ENCODE measurements at places on chromosomes 5 and 9.

GRCh38 chr5:65076251-65076869 lies 307.6 kb downstream of the CWC27 start:
- peaks cover 18% of the 10 kb centered on the region for H3K27me3 ChIP-seq
- DNase-seq, result peak; percentile 44
- H3K36me3 ChIP-seq, result no peaks in the 10 kb centered on the region
- H3K27ac ChIP-seq, result no peak overlapping the region
- peaks cover 21% of the 10 kb centered on the region for H3K4me1 ChIP-seq

DNA sequence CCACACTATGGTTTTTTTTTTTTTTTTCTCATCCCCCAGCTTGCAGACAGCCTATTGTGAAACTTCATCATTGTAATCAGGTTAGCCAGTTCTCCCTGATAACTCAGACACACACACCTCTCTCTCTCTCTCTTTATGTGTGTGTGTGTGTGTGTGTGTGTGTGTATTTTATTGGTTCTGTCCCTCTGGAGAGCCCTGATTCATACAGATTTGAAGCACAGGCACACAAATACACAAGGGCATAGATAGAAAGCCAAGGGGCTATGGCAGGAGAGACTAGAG lies 20.6 kb upstream of the VCAN start:
- no peaks in the 10 kb centered on the region for H3K4me1 ChIP-seq
- H3K4me3 ChIP-seq, result no peak overlapping the region
- no peak for DNase-seq
- no peaks in the 10 kb centered on the region for H3K36me3 ChIP-seq
- H3K27ac ChIP-seq, result no peak overlapping the region
- H3K27me3 ChIP-seq, result peaks cover 5% of the 10 kb centered on the region

DNA sequence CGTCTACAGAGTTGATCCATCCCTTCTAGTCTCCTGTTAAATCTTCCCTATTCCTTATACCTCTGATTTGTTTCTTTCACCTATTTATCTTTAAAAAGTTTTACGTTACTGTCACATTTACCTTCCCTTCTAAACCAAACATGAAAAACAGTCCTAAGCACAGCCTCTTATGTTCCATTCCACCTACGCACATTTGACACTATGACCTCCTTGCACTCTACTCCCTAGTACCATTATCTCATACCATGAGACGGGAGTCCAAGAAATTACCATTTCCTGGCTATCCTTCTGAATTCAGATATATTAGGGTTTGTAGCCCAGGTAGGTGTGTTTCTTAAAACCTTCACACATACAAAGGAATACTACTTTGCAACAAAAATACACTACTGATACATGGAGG lies 25.1 kb downstream of the FNIP1 start:
- H3K27ac ChIP-seq, result no peak overlapping the region
- no peak overlapping the region for H3K4me3 ChIP-seq
- no peaks in the 10 kb centered on the region for H3K36me3 ChIP-seq
- no peaks in the 10 kb centered on the region for H3K4me1 ChIP-seq
- H3K27me3 ChIP-seq, result no peaks in the 10 kb centered on the region
- no peak for DNase-seq

GRCh38 chr5:40679148-40679912 lies 385 bp upstream of the PTGER4 start:
- no peaks in the 10 kb centered on the region for H3K27me3 ChIP-seq
- peak; percentile 91 for DNase-seq
- H3K4me1 ChIP-seq, result peaks cover 66% of the 10 kb centered on the region
- H3K27ac ChIP-seq, result peak overlapping the region; percentile 99
- peaks cover 40% of the 10 kb centered on the region for H3K36me3 ChIP-seq

GRCh38 chr5:42632354-42632900 lies 124.2 kb upstream of the CCDC152 start:
- no peaks in the 10 kb centered on the region for H3K4me1 ChIP-seq
- no peaks in the 10 kb centered on the region for H3K36me3 ChIP-seq
- DNase-seq, result no peak
- H3K27me3 ChIP-seq, result peaks cover 2% of the 10 kb centered on the region

DNA sequence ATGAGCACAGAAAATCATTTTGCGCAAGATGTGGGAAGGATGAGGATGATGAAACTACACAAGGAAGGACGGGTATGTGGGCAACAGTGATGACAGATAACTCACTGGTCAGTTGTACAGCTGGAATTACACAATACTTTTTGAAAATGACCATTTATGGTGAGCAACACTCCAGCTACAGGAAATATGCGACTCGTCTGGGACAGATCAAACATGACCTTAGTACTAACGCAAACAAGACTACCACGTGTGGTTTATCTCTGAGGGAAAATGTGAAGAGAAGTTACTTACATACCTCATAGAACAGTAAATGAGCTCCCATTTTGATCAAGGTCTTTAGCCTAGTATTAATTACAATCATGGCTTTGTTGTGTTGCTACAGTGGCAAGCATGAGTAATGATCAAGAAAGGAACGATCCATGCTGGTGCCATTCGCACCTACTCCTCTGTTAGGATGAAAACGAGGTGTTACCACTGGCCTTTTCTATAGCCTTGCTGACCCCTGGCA lies 456.9 kb downstream of the BNC2 start:
- H3K36me3 ChIP-seq, result no peaks in the 10 kb centered on the region
- no peaks in the 10 kb centered on the region for H3K4me1 ChIP-seq
- no peak for DNase-seq
- H3K27me3 ChIP-seq, result peaks cover 4% of the 10 kb centered on the region
- H3K27ac ChIP-seq, result no peak overlapping the region

DNA sequence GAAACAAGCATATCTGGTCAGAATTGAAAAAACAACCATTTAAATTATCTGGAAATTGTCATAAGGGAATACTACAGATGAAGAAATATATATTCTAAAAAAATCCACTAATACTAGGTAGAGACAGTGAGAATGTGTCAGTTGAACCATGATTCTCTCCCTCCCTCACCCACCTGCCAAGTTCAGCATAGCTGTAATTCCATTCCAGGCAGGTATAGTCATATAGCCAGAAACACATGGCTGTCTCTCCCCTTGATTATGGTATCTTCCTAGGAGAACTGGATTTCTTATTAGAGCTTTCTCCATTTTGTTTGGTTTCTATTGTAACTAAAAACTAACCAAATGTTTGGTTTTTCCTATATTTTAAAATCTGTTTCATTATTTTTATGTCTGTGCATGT lies 509.2 kb downstream of the CDH10 start:
- no peak for DNase-seq
- H3K4me1 ChIP-seq, result no peaks in the 10 kb centered on the region
- no peaks in the 10 kb centered on the region for H3K36me3 ChIP-seq
- no peak overlapping the region for H3K4me3 ChIP-seq
- no peak overlapping the region for H3K27ac ChIP-seq

GRCh38 chr5:33362915-33363314 lies 77.8 kb upstream of the TARS1 start:
- no peaks in the 10 kb centered on the region for H3K27me3 ChIP-seq
- H3K36me3 ChIP-seq, result no peaks in the 10 kb centered on the region
- no peak overlapping the region for H3K4me3 ChIP-seq
- peaks cover 6% of the 10 kb centered on the region for H3K4me1 ChIP-seq

- H3K4me1 ChIP-seq, result no peaks in the 10 kb centered on the region
- H3K27me3 ChIP-seq, result no peaks in the 10 kb centered on the region
- H3K27ac ChIP-seq, result no peak overlapping the region
- H3K4me3 ChIP-seq, result no peak overlapping the region
These were observed 53.3 kb downstream of the PCA3 start for GRCh38 chr9:76817489-76817888.

DNA sequence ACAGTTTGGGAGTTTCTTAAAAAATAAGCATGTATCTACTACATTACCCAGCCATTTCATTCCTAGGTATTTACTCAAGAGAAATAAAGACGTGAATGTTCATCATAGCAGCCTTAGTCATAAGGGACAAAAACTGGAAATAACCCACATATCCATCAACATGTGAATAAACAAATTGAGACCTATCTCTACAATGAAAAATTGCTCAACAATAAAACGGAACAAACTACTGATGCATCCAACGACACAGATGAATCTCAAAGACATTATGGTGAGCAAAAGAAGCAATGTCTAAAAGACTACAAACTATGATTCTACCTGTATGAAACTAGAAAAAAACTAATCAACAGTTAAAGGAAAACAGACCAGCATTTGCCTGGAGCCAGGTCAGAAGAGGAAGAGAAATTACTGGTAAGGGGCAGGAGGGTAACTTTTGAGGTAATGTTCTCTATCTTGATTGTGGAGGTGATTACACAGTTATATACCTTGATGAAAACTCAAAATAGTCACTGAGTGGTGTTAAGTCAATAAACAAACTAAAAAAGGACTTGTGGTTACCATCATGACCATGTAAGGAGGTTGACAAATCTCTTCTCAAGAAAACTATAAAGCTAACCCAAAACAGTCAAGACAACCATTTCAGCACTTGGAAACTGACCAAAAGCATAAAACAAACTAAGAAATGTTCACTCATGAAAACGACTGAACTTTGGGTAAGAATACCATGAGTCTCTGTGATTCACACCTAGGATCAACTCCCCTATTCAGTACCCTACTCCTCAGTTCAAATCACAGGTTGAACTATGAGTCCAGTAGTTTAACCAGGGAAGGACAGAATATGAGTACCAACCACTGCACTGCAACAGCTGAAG lies 10.4 kb downstream of the UIMC1 start:
- H3K4me1 ChIP-seq, result peaks cover 43% of the 10 kb centered on the region
- H3K27ac ChIP-seq, result peak overlapping the region; percentile 69
- no peak overlapping the region for H3K4me3 ChIP-seq
- H3K36me3 ChIP-seq, result peaks cover 18% of the 10 kb centered on the region

DNA sequence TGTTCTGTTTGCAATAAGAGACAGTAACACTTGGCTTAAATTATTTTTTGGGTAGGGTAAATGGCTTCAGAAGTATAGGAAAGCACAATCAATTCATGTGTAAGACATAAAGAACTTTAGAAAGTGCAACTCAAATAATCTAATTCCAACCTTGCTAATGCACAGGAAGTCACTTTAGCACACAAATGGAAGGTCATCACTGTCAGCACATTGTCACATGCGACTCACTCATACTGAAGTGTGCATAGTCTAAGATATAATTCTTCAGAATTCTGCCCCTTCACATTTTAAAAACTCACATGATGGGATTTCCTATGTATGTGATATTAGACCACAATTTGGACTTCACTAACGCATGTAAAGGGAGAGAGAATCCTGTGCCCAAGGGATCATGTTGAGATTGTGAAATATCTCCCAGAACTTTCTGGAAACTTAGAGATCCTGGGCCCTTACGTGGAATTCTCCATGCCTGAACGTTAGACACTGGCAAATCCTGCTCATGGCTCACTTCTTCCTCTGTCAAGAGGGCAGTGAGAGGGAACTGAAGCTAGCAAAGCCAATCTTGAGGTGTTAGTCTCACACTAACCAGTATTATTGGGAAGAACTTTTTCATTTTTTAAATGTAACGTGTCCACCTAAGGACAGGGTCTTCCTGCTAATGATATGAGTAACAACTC lies 403.2 kb upstream of the PTGER4 start:
- H3K4me3 ChIP-seq, result peak overlapping the region; percentile 17
- no peaks in the 10 kb centered on the region for H3K27me3 ChIP-seq
- H3K27ac ChIP-seq, result peak overlapping the region; percentile 93
- H3K4me1 ChIP-seq, result peaks cover 78% of the 10 kb centered on the region
- DNase-seq, result no peak

DNA sequence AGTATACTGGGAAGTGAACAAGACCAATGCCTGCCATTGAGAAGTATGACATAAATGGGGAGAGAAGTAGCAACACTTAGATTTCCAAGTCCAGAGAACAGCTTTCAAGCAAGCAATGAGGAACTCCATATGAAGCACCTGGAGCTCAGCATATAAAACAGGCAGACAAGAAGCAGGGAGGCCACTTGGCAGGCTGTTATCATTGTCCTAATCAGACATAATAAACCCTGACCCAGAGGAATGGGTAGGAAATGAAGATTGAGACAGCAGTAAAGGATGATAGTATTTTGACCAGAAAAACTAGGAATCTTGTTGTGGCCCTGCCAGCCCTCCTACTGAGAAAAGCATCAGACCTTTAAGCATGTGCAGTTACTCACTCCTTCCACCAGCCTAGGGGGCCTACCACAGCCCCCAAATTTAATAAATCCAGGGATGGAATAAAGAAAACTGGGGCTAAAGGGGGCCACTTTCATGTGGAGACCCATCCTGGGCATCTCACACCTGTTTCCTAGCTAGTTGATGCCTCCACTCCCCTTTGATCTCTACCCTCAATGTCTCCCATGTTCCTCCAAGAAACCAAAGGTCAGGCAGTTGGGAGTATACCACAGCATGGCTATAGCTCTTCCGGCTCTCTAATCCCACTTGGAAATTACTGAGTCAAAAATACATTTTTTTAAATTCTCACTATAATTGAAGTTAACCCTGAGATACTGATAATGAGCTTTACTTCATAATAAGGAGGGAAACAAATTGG lies 135.1 kb downstream of the SIL1 start:
- H3K36me3 ChIP-seq, result no peaks in the 10 kb centered on the region
- H3K4me3 ChIP-seq, result no peak overlapping the region
- no peak overlapping the region for H3K27ac ChIP-seq

GRCh38 chr9:5899292-5899691 lies 8.6 kb downstream of the MLANA start:
- peaks cover 9% of the 10 kb centered on the region for H3K4me1 ChIP-seq
- DNase-seq, result no peak
- no peaks in the 10 kb centered on the region for H3K27me3 ChIP-seq
- no peak overlapping the region for H3K4me3 ChIP-seq
- H3K36me3 ChIP-seq, result peaks cover 14% of the 10 kb centered on the region

DNA sequence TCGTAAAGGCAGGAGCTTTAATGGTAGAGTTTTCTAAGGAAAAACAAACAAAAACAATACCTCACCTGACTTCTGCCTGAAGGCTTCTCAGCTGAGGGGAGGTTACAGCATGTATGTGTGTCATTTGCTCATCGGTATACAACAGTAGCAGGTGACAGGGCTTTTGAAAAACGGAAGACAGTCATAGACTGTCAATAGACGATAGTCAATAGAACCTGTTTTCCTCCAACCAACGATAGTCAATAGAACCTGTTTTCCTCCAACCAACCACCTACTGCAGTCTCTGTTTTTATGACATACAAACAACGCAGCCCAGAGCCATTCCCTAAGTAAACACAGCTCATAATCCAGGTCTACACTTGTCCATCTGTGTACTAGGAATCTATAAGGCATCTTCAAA lies 74.6 kb downstream of the RETREG1 start:
- no peaks in the 10 kb centered on the region for H3K27me3 ChIP-seq
- peaks cover 2% of the 10 kb centered on the region for H3K36me3 ChIP-seq
- DNase-seq, result no peak
- no peak overlapping the region for H3K4me3 ChIP-seq

- H3K36me3 ChIP-seq, result peaks cover 40% of the 10 kb centered on the region
- H3K27me3 ChIP-seq, result no peaks in the 10 kb centered on the region
- no peak overlapping the region for H3K4me3 ChIP-seq
- peaks cover 5% of the 10 kb centered on the region for H3K4me1 ChIP-seq
These were observed 50.7 kb downstream of the UIMC1 start for GRCh38 chr5:176955895-176956294.

- H3K4me3 ChIP-seq, result no peak overlapping the region
- no peak for DNase-seq
- no peak overlapping the region for H3K27ac ChIP-seq
- peaks cover 2% of the 10 kb centered on the region for H3K27me3 ChIP-seq
- peaks cover 2% of the 10 kb centered on the region for H3K36me3 ChIP-seq
These were observed 245.4 kb downstream of the EBF1 start for GRCh38 chr5:158854260-158854783.

Data from activated T-helper 1 cell treated with anti-CD3 and anti-CD28 coated beads, Interleukin-12 subunit alpha, Interleukin-12 subunit beta, Interleukin-2, Interleukin-4 antibody, amounts not matched to agents 30 ng/mL and 10 ng/mL and 1 ng/mL, durations not matched to agents 14 hours and 24 hours and 36 hours (primary cell).